ENCODE measurements at places on chromosomes 1 and 21. TPM values are rescaled to one million over a fixed set of nuclear protein-coding genes. Genes with fewer than 3 reads are reported as not detected.
A peak's percentile ranks its signal among the peaks of the same experiment; 100 is the strongest.

GRCh38 chr1:212669600-212669999, 30.0 kb downstream of the BATF3 start:
- DNase-seq, result no peak

DNA sequence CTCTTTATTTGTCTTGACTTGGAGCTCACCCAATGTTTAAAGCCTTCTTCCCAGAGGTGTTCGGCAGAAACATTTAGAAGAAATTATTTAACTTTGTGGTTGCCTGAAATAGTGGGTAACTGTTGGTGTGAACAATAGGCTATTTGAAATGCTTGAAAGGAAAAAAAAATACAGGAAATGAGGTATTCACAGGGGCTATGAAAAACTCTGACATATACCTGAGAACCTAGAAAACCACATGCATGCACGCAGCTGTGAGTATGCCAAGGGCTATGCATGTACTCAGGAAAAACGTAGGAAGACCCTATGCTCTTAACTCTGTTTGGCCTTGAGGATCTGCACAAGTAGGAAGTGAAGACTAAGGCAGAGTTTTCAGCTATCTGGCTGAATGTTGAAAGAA, 16.4 kb upstream of the RNF186 start:
- DNase-seq, result peak; percentile 51

GRCh38 chr1:184354719-184355118, 32.1 kb upstream of the C1orf21 start:
- DNase-seq, result no peak

GRCh38 chr1:30902593-30903290, 5.8 kb downstream of the SDC3 start:
- DNase-seq, result no peak

GRCh38 chr1:160092366-160093068, 5.9 kb downstream of the IGSF8 start:
- no peak for DNase-seq

DNA sequence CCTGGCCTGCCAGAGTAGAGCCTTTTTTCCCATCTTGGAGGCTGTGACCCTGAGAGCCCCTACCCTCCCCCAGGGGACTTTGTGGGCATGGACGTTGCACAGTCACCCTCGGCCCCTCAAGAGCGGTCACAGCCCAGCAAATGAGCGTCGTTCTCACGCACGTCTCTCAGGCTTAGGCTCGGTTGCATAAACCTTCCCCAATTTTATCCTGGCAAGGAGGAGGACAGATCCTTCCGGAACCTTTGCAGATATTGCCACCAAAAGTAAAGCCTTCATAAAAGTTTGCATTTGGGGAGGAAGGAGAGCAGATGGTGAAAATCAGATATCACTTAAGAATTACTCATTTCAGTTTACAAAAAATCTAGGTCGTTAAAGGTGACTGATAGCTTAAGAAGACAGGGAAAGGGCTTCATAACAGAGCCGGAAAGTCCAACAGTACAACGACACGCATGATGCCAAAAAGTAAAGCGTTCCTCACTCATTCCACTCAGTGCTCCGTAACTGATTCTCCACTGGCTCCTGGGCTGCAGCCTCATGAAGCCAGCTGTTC, 29.3 kb downstream of the PDE9A start:
- no peak for DNase-seq

GRCh38 chr1:232225336-232226131, 404.4 kb downstream of the SIPA1L2 start:
- DNase-seq, result no peak

- DNase-seq, result peak; percentile 53
These were observed 229.7 kb upstream of the TMEM51 start for GRCh38 chr1:14923727-14924452.

- DNase-seq, result peak; percentile 37
These were observed at the start of gene COL18A1 for GRCh38 chr21:45404730-45405270. COL18A1 (plus strand) TSS chr21:45405165; CDS start chr21:45405231, 66 bp downstream.

DNA sequence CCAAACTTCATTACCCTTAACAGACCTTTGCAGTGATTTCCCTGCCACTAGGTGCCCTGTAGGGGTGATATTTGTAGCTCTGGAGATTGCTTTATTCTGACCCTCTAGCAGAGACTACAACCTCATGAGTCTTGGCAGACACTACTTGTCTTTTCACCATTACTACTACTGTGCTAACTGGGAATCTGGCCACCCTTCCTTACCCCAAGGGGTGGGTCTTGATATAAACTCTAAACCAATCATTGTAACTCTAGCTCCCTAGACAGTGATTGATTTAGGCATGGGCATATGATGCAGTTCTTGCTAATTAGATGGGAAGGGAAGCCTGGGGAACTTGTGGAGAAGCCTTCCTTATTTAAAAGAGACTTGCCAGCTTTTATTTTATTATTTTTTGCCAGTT, 3.9 kb downstream of the KPNA6 start:
- DNase-seq, result no peak

SV2A gene
- total RNA-seq, result 4.0 TPM

S100A7 gene
- not detected for total RNA-seq

FAM177B gene
- not detected for total RNA-seq

PTPN7 gene
- not detected for total RNA-seq

- DNase-seq, result peak; percentile 69
These were observed 23.2 kb upstream of the CACYBP start for GRCh38 chr1:174976436-174977108.

DNA sequence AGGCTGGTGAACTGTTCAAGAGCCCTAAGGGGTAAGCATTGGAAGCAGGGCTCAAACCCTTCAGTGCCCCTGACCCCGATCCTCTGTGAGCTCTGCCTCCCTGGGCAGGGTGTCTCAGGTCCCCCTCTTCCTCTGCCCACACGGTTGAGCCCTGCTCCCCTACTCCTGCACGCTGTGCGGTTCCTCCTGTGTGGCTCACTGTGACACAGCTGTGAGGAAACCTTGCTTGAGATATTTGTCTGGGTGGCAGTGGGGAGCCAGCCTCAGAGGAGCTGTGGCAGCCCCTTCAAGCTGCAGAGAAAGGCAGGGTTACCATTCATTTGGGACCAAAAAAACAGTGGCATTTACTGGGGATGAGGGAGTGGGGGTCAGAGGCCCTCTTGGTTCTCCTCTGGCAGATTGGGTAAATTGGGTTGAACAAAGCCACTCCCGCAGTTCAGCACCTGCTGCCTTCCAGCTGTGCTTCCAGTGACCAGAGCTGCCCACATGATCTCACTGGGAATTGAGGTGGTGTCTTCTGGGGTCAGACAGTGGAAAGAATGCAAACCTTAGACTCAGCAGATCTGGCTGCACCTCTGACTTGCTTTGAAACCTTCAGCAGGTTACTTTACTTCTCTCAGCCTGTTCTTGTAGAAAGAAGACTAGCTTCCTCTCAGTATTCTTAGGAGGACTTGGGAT, 60.6 kb upstream of the CD1D start:
- DNase-seq, result no peak

- no peak for DNase-seq
These were observed 119.1 kb upstream of the GRIK3 start for GRCh38 chr1:37153116-37154100.

GRCh38 chr1:181187337-181188126, 99.0 kb downstream of the IER5 start:
- DNase-seq, result no peak

DNA sequence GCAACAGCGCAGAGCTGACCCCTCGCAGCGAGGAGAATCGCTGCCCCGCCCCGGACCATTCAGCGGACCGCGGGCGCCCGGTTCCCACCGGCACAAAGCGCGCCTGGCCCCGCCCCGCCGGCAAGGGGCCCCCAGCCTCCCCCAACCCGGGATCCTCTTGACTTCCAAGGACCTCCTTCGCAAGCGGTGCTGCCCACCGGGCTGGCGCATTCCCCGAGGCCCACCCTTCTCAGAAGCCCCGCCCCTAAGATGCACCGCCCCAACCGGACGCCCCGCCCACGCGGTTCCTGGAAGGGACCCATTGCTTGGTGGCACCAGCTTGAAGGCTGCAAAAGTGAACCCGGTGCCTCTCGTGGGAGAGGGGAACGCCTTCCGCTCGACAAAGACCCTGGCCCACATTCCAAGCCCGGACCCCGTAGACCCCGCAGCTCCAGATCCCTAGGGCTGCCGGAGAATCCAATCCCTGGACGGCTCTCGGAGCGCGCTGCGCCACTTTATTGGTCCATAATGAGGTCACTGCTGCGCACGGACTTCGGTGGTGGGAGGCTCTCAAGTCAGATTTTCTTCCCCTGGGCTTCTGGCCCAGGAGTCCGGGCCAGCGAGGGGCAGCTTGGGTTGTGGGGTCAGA, 2.0 kb downstream of the HES3 start:
- DNase-seq, result peak; percentile 15

DNA sequence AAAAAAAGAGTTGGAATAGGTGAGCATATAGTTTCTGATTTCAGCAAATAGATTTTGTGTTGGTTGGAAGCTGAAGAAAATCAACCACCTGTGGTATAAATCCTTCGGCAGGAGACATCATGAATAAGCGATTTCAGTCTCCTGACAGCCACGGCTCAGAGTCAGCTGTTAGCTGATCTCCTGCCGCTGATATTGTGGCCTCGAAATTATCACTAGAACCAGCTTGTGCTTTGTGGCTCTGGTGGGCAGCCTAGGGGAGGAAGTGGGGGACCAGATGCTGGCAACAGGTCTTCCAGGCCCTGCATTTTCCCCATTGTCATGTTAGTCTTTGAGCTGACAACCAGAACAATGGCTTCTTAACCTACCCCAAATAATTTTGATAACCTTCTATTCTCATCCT, 842 bp upstream of the GCSAML start:
- no peak for DNase-seq

TARS2 gene
- 30.5 TPM for total RNA-seq

GRCh38 chr1:38005195-38006007, at the start of gene FHL3:
FHL3 (minus strand) TSS chr1:38005514; CDS start chr1:37999412, 6,102 bp downstream.
- DNase-seq, result no peak

DNA sequence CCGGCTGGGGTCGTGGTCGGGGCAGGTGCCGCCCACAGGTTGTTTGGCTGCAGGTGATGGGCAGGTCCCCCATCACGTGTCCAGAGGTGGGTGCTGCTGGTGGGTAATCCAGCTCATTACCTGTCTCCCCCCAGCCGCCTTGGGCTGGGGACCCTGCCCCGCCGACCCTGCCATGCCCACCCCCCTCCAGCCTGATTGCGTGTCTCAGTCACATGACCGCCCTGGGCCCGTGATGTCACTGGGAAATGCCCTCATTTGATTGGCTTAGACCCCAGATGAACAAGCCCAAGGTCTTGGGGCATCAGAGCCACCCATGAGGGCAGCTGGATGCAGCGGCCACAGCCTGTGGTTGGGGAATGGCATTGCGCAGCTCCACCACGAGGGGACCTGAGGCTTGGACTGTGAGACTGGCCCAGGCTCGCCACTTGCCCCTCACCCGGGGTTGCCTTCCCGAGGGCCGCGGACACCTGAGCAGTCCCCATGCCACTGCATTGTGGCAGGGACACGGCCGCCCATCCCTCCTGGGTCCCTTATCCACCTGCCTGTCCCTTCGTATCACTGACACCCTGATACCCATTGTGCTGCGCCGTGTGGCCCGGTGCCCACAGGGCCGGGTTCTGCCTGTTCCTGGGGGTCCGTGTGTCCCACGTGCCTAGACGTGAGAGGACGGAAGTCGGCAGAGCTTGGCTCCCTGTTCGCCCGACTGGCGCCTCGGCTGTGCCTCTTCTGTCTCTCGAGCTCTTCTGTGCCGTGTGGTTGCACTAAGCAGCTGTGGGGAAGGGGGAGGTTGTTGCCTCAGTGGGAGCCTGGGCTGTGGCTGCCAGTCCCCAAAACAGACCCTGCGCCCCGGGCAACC, 68.0 kb downstream of the FAAP20 start:
- DNase-seq, result no peak

GRCh38 chr1:39711966-39712340, 20.7 kb upstream of the HPCAL4 start:
- DNase-seq, result no peak

GRCh38 chr1:98398649-98399048, 262.9 kb upstream of the SNX7 start:
- DNase-seq, result no peak

IL12RB2 gene
- 0.56 TPM for total RNA-seq

DNA sequence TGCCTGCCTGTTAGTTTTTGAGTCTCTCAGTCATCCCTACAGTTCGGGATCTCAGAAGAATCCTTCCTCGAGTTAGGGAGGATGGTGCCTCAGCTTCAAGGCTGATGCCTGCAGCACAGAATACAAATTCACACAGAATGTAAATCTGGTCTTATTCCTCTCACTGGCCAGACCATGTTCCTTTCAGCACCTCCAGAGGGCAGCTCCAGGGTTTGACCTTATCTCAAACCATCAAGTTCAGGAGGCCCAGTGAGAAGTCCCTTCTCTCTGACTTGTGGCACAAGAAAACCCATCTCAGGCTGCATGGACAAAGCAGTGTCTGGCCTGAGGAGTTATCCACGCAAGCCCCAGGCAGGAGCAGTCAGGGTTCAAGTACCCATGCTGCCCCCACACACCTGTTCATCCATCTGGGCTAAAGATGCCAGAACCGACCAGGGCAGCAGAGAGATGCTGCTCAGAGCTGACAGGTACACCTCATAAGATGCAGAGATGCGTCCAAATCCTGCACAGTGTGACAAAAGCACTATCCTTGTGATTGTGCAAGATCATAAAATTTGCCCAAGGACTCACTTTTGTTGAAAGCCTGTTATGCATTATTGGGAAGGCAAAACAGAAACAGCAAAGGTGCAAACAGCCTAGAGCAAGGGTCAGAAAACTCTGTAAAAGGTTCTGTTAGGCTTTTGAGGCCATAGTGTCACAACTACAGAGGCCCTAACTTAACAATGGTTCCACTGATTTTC, 49.8 kb downstream of the BCAR3 start:
- no peak for DNase-seq

GRCh38 chr1:180816132-180816531, 96.6 kb upstream of the KIAA1614 start:
- no peak for DNase-seq

DNA sequence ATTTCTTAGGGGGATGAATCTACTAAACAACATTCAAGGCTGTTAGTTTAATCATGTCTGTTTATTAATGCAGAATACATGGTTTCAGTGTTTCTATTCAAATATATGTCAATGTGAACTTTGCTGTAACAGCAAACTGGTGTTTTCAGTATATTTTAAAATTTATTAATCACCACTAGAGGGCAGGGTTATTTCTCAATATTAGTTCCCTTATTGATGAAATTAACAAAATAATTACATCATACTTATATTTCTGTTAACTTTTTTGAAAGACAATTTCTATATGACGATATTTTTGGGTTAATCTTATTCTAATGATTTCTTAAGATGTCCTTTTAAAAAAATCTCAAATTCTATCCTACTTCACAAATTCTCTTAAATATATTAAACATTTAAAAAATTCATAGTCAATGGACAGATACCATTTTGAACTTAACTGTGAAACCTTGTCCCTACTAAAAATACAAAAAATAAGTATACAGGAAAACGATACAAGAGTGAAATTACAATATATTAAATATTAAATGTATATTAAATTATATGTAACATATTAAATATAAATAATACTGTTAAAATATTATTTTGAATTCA, 1034.1 kb upstream of the PRMT6 start:
- DNase-seq, result no peak

C21orf58 gene
- 4.2 TPM for total RNA-seq

GRCh38 chr1:167333124-167333523, 112.4 kb downstream of the POU2F1 start:
- no peak for DNase-seq

TMPRSS15 gene
- not detected for total RNA-seq

FAM163A gene
- not detected for total RNA-seq

GRCh38 chr1:193471981-193472380, 285.6 kb upstream of the B3GALT2 start:
- peak; percentile 5 for DNase-seq

RLF gene
- 12.4 TPM for total RNA-seq

RCAN1 gene
- total RNA-seq, result 60.7 TPM
